Stimulated activated CD8-positive, alpha-beta memory T cell treated with anti-CD3 and anti-CD28 coated beads, Interleukin-15, amount 100 ng/mL, for 4 hours (primary cell): ENCODE measurements at places on chromosomes 16 and 17.

- no peak for DNase-seq
Observed at GRCh38 chr16:65665586-65665985, 543.7 kb upstream of the CDH11 start.

DNA sequence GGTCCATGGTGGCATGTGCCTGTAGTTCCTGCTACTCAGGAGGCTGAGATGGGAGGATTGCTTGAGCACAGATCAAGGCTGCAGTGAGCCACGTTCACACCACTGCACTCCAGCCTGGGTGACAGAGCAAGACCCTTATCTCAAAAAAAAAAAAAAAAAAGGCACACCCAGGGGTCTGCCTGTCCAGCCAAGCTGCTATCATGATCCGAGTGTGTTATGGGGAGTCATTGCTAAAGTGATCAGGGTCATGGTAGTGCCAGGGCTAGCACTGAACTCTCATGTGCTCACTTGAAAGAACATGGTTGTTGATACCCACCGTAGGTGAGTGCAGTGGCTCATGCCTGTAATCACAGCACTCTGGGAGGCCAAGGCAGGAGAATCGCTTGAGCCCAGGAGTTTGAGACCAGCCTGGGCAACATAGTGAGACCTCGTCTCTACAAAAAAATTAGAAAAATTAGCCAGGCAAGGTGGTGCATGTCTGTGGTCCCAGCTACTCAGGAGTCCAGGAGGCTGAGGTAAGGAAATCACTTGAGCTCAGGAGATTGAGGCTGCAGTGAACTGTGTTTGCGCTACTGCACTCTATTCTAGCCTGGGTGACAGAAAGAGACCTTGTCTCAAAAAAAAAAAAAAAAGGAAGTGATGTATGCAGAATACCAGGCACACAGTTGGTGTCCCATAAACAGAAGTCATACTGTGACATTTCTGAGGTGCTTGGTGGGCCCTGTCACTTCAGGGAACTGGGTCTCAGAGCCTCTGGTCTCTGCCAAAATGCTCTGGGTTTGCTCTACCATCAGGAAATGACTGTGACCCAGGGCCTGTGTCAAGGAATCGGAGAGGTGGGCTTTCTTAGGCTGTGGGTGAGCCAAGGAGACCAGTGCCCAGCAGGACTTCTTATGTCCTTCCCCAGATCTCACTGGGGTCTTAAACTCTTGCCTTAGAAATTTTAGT is 2.2 kb downstream of the PRM1 start:
- DNase-seq = no peak

GRCh38 chr17:60082946-60083471 is 4.3 kb upstream of the HEATR6 start:
- DNase-seq = no peak

- DNase-seq = no peak
Observed at GRCh38 chr17:82271401-82271800, 2.1 kb downstream of the CSNK1D start.

GRCh38 chr17:58384897-58385296 is 32.4 kb downstream of the RNF43 start:
- DNase-seq = no peak

DNA sequence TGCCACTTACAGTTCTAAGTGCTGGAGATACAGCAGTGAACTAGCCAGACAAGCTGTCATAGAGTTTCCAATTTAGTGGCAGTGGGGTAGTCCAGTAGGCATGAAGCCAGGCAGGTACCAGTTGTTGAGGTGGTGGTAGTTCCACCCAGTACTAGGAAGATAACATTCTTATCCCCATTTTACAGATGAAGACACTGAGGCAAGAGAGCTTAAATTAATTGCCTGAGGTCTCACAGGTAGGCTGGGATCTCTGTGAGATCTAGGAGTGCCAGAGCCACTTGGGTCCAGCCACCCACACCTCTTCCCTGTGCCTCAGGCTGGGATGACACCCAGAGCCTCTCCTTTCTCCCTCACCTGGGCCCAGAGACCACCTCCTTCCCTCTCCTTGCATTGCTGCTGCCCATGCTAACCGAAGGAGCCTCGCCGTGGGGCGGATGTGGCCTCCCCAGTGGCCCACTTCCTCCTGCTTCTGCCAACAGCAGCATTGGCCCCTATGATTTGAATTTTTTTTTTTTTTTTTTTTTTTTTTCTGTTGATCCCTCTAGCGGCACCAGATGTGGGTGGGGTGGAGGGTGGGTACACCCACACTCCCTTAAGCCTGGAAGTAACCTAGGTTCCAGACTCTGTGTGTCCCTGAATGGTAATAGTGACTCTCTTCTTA is 114.0 kb downstream of the PRKCB start:
- peak; percentile 30 for DNase-seq

DNA sequence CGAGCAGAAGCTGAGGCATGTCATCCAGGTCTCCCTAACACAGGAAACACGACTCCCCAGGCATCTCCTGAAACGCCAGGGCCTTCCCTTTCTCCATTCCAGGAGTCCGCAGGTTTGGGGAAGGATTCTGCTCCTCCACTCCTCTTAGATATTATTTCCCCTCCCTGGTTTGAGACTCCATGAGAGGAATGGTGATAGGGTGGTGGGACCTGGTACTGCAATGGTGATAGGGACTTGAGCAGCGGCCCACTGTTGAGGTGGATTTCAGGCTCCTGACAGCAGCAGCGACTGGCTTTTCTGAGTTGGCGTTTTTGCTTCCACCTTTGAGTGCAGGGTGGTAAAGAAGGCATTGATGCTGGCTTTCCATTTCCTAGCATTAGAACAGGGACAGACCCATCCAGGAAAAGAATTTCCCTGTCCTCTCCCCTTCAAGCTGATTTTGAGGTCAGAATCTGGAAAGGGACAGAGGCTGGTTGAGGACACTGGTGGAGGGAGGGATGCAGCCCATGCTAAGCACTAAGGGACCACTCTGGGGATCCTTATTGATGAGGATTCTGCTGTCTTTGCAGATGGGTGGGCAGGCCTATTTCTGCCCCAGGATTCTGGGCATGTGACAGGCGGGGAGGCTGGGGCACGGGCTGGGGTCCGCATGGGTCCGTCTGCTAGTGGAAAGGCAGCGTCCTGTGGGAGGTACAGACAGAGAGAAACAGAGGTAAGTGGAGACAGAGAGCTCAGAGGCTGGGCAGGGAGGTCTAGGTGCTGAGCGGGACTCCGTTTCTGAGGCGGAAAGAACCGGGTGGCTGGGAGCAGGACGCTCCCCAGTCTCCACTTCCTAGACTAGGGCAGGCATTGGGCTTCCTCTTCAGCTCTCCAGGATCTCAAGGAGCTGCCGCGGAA is 1.3 kb upstream of the TBX4 start:
- DNase-seq = no peak

- DNase-seq = no peak
Observed at GRCh38 chr17:71963351-71963750, 157.5 kb upstream of the SOX9 start.

GRCh38 chr16:74774223-74775139 is at the start of gene FA2H:
FA2H (minus strand) TSS chr16:74774820; CDS start chr16:74774755, 65 bp downstream.
- peak; percentile 18 for DNase-seq

GRCh38 chr16:88585269-88585668 is 15.1 kb downstream of the ZC3H18 start:
- DNase-seq = no peak

GRCh38 chr17:55710410-55710809 is 12.3 kb downstream of the TMEM100 start:
- no peak for DNase-seq
